ENCODE measurements at places on chromosomes 13 and 19. TPM values are rescaled to one million over a fixed set of nuclear protein-coding genes. Genes with fewer than 3 reads are reported as not detected.

DNA sequence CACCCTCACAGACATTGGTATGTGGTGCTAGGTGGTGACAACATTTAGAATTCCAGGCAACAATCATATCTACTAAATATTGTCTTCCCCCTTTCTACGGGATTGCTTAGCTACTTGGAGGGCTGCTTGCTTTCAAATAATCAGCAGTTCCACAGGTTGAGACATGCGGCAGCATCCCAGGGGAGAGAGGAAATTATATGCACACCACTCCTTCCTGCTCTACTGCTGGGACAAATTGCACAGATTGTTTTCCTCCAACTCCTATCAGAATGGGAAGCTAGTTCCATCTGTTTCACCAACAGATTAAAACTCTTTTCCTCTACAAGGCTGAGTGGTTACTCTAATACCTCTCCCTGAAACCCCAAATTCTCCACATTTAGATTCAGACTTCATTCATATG is 275.4 kb downstream of the DNAJC15 start:
- DNase-seq: peak; percentile 27

DNA sequence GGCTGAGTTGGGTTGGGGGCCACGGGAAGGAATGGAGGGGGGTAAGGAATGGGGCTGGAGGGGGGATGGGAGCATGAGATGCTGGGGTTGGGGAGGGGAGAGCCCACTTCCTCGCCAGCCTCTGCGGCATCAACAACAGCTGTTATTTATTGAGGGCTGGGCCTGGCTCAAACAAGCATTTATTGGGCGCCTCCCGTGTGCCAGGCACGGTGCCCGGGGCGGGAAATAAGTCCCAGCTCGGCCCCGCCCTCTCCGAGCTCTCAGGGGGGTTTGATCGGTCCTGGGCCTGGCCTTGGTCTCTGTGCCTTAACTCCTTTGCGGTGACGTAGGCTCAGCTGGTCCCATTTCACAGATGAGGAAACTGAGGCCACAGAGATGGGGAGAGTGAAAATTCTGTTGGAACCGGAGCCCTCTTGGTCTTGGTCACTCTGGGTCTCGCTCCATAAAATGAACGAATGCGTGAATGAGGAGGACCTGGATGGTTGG is 919 bp upstream of the ADAMTS10 start:
- DNase-seq: no peak

DNA sequence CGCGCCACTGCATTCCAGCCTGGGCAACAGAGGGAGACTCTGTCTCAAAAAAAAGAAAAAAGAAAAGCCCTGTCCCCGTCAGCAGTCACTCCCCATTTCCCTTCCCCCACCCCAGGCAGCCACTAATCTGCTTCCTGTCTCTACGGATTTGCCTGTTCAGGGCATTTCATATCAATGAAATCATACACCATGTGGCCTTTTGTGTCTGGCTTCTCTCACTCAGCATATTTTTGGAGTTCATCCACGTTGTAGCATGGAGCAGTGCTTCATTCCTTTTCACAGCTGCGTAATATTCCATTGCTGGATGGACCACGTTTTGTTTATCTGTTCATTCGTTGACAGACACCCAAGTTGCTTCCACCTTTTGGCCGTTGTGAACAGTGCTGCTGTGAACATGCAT is 36.1 kb upstream of the KLF2 start:
- no peak for DNase-seq

- peak; percentile 60 for DNase-seq
Observed at GRCh38 chr19:48489608-48490216, 20.5 kb downstream of the CYTH2 start.

DNA sequence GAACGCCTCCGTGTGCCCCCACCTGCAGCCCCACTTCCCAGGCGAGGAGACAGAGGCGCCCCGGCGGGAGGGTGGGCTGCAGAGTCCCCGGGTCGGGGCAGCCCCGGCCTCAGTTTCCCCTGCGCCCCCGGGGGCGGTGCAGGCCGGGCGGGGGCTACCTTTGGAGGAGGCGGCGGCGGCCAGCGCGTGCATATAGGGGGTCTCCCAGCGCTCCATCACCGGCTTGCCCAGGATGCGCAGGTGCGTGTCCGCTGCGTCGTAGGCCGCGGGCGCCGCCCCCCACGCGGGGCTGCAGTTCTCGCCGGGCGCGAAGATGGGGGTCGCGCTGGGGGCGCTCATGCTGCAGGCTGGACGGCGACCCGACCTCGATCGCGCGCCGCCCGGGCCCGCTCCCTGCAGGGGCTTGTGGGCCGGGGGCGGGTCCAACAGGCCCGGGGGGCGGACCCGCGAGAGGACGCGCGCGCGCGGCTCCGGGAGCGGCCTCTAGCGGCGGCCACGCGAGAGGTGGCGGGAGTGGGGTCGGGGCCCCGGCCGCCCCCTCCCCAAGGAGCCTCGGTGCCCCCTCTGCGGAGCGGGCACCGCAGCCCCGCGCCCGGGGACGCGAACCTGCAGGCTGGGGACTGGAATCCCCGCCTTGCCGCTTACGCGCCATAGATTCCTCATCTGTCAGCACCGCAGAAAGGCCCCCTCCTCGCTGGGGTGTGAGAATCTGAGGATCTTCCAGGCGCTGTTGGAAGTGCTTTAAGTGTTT is at the start of gene GAMT:
TSS of gene GAMT (minus strand) at position 405 of the 751 bp plus-strand sequence. CDS start at position 339, 66 bp downstream.
- no peak for DNase-seq

DNA sequence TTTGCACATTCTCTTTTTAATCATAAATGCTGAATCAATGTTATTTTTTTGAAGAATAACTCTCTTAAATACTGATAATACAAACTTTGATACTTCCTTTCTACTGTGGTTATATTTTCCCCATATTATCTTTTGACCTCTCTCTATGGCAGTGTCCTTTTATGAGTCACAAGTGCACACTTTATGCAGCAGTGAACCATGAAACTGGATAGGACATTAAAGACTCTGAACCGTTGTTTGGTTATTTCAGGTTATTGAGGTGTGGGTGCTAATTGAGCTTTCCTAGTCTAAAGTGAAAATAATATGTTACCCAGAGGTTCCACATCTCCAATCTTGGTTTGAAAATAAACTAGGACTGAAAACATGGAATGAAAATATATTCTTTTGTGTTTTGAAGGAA is 71.4 kb downstream of the DGKH start:
- DNase-seq: no peak

DNA sequence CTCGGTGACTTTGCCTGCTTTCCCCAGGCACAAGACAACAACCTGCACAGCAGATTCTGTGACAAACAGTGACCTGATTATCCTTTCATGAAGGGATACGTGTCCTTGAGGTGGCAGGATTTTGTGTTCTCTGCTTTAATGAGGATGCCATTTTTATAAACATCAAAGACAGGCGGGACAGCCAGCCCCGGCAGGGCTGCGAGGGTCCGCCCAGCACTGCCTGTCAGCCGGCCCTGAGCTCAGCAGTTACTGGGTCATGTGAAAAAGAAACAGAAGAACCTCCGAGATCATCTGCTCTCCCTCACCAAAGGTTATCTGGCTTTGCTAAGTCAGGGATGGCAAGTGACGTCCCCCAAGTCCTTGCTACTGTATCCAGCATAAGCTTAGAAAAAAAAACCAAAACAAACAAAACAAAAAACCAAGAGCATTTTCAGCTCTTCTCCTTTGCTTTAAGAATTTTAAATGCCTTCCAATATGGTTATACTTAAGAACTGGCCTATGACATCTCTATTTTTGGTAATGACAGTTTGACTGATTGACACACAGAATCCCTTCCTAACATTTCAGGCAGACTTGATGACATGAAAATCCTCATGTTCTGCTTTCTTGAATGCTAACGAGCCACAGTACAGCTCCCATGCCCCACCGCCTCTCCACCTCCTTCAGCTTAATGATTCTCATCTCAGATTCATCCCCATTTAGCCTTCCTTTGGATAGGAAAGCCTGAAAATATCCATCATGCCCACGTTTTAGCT is 666.6 kb upstream of the ARGLU1 start:
- no peak for DNase-seq

DNA sequence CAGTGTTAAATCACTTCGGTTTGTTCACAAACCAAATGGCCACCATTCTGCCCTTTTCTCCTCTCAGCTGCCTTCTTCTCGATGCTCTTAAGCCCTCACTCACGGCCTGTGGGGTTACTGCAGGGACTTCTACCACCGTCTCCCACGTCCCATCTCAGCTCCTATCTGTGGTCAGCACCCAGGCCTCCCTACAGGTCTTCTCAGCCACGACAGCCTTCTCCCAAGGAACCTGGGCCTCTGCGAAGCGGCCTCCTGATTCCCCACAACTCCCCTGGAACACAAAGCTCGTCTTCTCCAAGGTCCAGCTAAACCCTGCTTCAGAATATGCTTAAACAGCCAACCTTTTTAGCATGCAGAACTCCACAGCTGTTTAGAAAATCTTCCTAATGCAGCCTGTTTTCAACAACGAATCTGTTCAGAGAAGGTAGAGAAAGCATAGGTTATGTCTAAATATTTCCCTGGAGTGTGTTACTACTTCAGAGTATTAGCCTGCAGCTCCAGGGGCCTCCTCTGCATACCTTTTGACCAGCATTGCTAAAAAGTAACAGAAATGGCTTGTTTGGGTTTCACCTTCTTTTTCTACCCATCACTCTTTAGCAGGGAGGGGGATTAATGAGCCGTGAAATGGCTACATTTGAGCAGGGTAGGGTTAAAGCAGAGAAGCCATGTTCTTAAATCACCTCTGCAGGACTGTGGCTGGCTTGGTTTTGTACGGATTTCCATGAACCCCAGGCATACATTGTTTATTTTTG is 104.0 kb downstream of the COL4A2 start:
- DNase-seq: no peak

TUBA3C gene
- total RNA-seq: not detected

HOMER3 gene
- total RNA-seq: 138 TPM

PDX1 gene
- not detected for total RNA-seq

DIAPH3 gene
- 18.4 TPM for total RNA-seq

ZNF776 gene
- 13.0 TPM for total RNA-seq

ZNF45 gene
- 13.3 TPM for total RNA-seq

Data from mammary epithelial cell (primary cell).